Left lung (tissue), 14 donors: ENCODE measurements at places on chromosomes 11 and 22. TPM values are rescaled to one million over a fixed set of nuclear protein-coding genes. Genes with fewer than 3 reads are reported as not detected.

GRCh38 chr11:12377824-12378593 is 638 bp downstream of the PARVA start:
- peak; percentile 75 for DNase-seq

The FAM89B gene
- polyA plus RNA-seq, result 35.1 TPM

The TAF10 gene
- polyA plus RNA-seq, result 44.6 TPM

DNA sequence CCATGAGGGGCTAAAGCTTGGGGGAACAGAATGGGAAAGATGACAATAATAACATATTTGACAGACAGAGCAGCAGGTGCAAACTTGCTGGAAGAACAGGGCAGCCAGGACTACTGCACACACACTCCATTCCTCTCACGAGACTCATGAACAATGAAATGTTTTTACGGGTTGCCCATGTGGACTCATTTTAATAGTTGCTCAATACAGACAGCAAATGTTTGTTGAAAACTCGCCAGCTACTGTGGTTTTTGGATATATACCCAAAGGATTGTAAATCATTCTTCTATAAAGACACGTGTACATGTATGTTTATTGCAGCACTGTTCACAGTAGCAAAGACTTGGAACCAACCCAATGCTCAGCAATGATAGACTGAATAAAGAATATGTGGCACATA is 10.3 kb downstream of the SYT13 start:
- no peak for DNase-seq

GRCh38 chr22:25722626-25723025 is 19.4 kb upstream of the MYO18B start:
- no peak for DNase-seq

The SCUBE2 gene
- 44.8 TPM for polyA plus RNA-seq

DNA sequence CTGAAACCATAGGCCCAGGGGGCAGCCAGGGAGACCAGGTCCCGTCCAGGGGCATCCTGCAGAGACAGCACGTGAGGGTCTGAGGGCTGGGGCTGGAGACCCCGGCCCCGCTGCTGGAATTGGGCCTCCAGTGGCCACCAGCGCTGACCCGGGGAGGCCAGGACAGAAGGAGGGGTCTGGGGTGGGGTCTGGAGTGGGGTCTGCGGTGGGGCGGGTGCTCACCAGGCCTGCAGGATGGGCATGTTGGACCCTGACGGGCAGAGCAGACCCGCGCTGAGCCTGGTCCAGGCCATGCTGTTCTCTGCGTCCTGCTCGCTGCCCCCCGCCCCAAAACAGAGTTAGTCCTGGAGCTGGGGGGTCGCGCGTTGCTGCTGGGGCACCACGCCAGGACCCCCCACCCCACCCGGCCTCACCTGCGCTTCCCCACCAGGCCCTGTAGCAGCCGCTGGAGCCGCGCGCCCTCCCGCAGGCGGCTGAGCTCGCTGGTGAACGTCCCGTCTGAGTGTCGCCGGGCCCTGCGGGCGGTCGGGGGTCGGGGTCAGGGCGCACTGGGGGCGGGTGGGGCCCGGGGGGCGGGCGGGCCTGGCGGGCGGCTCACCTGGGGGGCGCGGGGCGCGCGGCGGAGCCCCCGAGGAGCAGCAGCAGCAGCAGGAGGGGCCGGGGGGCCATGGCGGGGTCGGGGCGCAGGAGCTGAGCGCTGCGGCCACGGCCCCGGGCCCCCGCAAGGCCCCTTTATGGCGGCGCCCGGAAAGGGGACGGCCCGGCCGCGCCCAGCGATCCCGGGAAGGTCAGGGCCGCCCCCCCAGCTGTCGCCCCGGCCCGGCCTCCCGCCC is at the start of gene SCT:
Gene SCT, minus strand, starts transcription at position 707 of the 833 bp plus-strand sequence. Its CDS starts 38 bp downstream, at position 669.
- DNase-seq, result no peak

The DDI1 gene
- polyA plus RNA-seq, result not detected

- DNase-seq, result no peak
These were observed 14.0 kb downstream of the C11orf42 start for GRCh38 chr11:6219359-6219758.

GRCh38 chr22:25564979-25565677 is 653 bp downstream of the GRK3 start:
- peak; percentile 43 for DNase-seq

DNA sequence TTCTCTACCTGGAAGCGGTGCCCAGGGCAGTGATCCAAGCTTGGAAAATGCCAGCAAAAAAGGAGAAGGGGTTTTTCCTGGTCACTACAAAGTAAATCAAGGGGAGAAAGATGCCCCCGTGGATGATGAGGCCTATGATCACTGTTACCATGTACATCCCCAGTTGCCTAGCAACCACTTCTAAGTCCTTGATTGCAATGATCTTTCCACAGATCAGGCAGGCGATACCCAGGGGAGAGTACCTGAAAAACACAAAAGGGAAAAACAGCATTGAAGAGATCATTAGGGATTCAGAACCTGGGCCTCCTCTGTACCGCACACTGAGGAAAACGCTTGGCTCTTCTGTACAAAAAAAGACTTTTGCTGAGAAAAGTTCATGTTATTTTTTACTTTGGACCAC is 127.1 kb downstream of the SLC1A2 start:
- no peak for DNase-seq

The TTLL8 gene
- polyA plus RNA-seq, result not detected

The P2RX6 gene
- 2.4 TPM for polyA plus RNA-seq

DNA sequence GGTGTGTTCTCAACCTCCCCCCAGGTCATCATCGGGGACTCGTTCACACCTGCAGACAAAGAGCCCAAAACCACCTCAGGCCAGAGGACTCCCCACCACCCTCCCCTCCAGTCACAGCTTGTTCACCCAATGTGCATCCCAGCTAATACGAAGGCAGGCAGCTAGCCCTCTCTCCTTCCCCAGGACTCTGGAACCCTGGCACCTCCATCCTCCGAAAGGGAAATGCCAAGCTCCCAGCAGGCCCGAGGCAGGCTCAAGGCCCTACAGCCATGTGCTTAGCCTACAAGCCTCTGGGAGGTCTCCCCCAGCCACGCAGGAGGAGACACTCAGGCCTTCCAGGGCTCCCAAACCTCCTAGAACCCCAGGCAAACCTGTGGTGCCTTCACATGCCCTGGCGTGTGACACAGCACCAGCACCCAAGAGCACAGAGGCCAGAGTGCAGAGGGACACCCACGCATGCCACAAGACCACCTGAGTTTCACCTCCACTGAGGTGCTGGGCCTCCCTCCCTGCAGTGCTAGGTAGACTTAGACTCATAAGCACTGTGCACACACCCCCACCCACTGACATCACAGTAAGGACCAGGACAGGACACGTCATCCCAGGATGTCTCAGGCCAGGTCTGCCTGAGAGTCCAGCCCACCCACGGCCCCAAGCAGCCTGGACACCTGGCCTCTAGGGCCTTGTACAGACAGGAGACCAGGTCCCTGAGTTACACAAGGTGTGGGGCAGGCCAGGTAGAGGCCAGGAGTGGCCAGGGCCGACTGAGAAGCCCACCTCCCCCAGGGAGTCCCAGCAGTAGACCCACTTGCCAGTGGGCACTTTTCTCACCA is 6.5 kb downstream of the TSSK2 start:
- no peak for DNase-seq

GRCh38 chr22:40345815-40346184 is 500 bp upstream of the ADSL start:
- DNase-seq, result no peak

The ARVCF gene
- polyA plus RNA-seq, result 28.2 TPM

The TKFC gene
- polyA plus RNA-seq, result 33.7 TPM

GRCh38 chr11:21785351-21785750 is 407.5 kb upstream of the ANO5 start:
- no peak for DNase-seq

The SYT12 gene
- polyA plus RNA-seq, result 0.10 TPM

GRCh38 chr22:19844377-19845053 is 10.2 kb downstream of the GNB1L start:
- DNase-seq, result no peak

DNA sequence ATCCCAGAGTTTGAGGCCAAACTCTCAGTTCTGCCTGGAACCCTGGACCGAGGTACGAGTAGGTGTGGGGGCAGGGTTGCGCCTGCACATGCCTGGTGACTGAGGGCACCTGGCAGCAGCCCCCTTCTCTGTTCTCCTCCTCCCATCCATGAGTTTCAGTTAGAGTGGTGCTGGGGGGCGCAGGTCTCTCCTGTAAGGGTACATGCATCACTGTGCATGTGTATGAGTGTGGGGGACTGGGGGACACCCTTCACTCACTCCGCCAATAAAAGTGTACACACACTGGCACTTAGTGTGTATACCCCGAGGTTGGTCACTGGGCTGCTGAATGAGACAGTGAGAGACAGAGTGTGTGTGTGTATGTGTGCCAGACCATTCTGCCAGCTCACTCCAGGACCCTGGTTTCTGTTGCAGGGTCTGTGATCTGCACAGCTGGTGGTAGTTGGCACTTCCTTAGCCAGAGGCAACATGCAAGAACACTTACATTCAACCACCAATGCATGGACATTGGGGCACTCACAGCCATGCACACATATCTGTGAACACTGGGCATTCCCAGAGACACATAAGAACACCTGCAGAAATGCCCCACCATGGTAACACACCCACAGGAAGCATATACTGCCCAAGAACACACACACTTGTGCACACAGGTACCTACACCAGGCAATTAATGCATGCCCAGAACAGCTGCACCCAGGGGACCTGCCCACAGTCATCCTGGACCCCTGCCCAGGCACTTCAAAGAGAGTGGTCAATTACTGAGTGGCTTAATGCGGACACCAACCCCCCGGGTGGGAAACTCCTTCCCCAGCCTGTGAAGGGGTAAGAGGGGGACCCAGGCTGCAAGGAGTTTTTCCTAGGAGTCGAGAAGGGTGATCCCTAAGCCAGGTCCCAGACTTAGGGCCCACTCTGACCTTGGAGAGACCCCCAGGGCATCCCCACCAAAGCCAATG is 1.2 kb upstream of the NRXN2 start:
- DNase-seq, result no peak

DNA sequence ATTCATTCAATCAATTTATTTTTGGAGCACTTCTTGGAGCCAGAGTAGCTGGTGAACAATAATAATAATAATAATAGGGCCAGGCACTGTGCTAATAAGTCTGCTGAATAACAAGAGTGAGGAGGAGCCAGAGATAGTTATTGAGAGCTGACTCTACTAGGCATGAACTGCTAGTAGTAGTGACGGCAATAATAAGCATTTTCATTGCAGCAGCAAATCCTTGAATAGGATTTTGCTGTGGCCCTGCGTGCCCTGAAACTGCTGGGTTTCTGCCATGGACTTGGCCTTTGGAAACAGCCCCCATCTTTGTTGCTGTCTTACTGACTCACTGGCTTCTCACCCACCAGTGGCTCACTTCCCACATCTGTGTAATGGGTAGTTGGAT is 545.9 kb downstream of the MIAT start:
- DNase-seq, result no peak

- no peak for DNase-seq
These were observed 3.3 kb upstream of the HEPN1 start for GRCh38 chr11:124915541-124916369.

DNA sequence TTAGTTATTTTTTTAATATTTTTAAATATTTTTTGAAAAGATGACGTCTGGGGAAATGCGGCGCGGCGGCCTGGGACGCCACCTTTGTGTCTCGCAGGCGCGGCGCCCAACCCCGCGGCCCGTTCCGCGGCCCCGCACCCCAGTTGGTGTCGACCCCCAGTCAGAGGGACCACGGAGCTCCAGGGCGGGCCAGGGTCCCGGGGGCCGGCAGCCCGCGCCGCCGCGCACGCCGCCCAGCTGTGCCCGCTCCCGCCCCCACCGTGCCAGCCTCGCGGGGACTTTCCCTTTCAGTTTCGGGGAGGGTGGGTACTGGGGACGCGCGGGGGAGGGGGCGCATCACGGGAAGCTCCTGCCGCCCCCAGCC is 1.6 kb downstream of the CCND1 start:
- no peak for DNase-seq

The TSGA10IP gene
- 0.27 TPM for polyA plus RNA-seq

GRCh38 chr22:45497351-45498145 is 5.1 kb upstream of the FBLN1 start:
- no peak for DNase-seq

- no peak for DNase-seq
These were observed 652.1 kb downstream of the NELL1 start for GRCh38 chr11:21321530-21321929.
